Effector memory CD4-positive, alpha-beta T cell (primary cell): ENCODE measurements at places on chromosomes 1 and 21.

GRCh38 chr1:179177182-179177581 lies 52.3 kb downstream of the ABL2 start:
- DNase-seq, result no peak

GRCh38 chr1:27031235-27032118 lies 18.8 kb upstream of the TENT5B start:
- DNase-seq, result no peak

DNA sequence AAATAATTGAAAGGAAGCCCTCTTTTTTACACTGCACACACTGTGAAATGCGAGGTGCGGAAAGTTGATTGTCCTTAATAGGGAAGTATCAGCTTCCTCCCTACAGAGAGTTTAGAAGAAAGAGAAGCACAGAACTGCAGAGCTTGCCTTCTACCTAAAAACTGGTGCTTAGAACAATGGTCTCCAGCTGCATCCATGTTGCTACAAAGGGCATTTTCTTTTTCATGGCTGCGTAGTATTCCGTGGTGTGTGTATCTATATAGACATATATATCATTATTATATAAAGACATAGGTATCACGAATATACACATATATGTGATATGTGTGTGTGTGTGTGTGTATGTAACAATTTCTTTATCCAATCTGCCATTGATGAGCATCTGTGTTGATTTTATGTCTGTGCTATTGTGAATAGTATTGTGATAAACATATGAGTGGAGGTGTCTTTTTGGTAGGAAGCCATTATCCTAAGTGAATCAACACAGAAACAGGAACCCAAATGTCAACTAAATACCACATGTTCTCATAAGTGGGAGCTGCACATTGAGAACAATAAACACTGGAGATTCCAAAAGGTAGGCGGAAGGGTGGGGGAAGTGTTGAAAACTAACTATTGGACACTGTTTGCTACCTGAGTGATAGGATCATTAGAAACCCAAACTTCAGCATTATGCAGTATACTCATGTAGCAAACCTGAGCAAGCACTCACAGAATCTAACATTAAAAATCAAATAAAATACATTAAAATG lies 290.0 kb upstream of the RUNX1 start:
- DNase-seq, result no peak

GRCh38 chr1:186967656-186968394 lies 139.1 kb downstream of the PLA2G4A start:
- DNase-seq, result no peak
